Umbilical cord (tissue), 2 donors: ENCODE measurements at places on chromosomes 6 and 20.

- DNase-seq, result peak; percentile 66
These were observed 19.5 kb upstream of the SIRT5 start for GRCh38 chr6:13554929-13555333.

GRCh38 chr6:124907596-124907995, 54.6 kb upstream of the RNF217 start:
- no peak for DNase-seq

GRCh38 chr6:108302386-108302785, 7.5 kb downstream of the AFG1L start:
- DNase-seq, result no peak

- no peak for DNase-seq
These were observed 225.7 kb upstream of the TENT5A start for GRCh38 chr6:81978230-81978629.

DNA sequence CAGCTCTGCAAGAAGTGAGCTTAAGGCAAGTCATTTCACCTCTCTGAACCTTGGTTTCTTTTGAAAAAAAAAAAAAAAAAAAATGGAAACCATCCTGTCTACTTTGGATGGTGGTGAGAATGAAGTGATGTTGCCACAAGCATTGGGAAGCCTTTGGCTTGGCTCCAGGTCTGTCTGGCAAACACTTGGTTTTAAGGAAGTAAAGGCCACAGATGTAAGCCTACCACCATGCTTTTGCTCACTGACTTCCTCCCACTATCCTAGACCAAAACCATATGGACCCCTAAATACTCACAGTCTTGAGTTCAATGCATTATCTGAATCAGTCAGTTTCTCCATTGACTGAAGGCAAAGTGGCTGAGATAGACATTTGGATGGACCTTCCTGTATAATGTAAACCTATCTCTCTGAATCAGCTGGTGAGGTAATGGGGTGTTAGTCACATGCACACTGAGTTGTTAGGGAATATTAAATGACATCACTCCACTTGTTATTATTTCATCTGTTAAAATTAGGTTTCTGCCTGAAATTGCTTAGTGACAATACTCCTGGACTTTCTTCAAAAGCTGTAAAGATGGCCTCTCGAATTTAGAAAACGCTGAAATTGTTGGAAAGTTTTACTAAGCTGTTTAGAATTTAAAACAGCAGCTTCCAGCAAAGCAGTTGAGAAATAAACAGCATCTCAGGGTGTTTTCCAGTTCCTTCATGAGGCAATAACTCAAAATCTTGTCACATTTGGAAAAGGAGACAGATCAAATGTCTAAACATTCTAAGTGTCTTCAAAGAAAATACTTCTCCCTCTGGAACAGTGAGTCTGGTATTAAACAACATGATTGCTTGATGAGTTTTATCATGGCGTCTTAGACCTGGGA, 833.5 kb downstream of the DHX35 start:
- DNase-seq, result no peak

GRCh38 chr20:16083639-16084280, 489.5 kb downstream of the KIF16B start:
- no peak for DNase-seq
